H4 (cell line): ENCODE measurements at places on chromosomes 3 and 15. TPM values are rescaled to one million over a fixed set of nuclear protein-coding genes. Genes with fewer than 3 reads are reported as not detected.

The PARP6 gene
- 19.0 and 22.2 TPM in 2 replicates for total RNA-seq

The TLR9 gene
- not detected in 2 replicates for total RNA-seq

The MEGF11 gene
- 0.02 TPM in 1 of 2 replicates, not detected in the other for total RNA-seq

The LMCD1 gene
- total RNA-seq, result 12.0 and 13.7 TPM in 2 replicates

The ZBED2 gene
- total RNA-seq, result not detected in 2 replicates

The NPAP1 gene
- total RNA-seq, result not detected in 2 replicates

The TMIE gene
- not detected in 2 replicates for total RNA-seq

The RTP4 gene
- 16.6 and 18.7 TPM in 2 replicates for total RNA-seq

The IL17RE gene
- total RNA-seq, result not detected in 2 replicates

The CTDSPL gene
- 6.9 and 11.0 TPM in 2 replicates for total RNA-seq

The PLSCR5 gene
- total RNA-seq, result not detected in 2 replicates
